CD4-positive, alpha-beta T cell (primary cell): ENCODE measurements at places on chromosomes 3 and 15. TPM values are rescaled to one million over a fixed set of nuclear protein-coding genes. Genes with fewer than 3 reads are reported as not detected.

DNA sequence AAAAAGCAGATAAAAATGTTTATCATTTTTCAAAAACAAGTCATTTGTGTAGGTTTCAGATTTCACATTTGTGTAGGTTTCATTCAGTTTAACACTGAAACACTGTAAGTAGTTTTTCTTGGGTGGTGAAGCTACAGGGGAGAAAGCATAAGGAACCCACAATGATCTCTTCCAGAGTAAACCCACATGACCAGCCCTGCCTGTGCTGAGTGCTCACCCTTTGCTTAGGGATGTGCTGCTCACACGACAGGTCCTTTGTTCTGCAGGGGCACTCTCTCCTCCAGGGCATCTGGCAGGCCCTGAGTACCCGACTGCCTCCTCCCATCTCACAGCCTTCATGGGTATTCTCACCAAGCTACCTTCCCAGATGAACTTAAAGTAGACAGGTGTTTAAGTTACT lies 28.9 kb downstream of the ZXDC start:
- no peak for DNase-seq
- H3K4me1 ChIP-seq: no peaks in the 10 kb centered on the region
- no peaks in the 10 kb centered on the region for H3K27me3 ChIP-seq
- no peak overlapping the region for H3K4me3 ChIP-seq
- H3K27ac ChIP-seq: no peak overlapping the region

- no peak overlapping the region for H3K27ac ChIP-seq
- no peaks in the 10 kb centered on the region for H3K27me3 ChIP-seq
- H3K36me3 ChIP-seq: no peaks in the 10 kb centered on the region
- H3K4me1 ChIP-seq: no peaks in the 10 kb centered on the region
These were observed 613.8 kb upstream of the TBL1XR1 start for GRCh38 chr3:177811112-177811511.

DNA sequence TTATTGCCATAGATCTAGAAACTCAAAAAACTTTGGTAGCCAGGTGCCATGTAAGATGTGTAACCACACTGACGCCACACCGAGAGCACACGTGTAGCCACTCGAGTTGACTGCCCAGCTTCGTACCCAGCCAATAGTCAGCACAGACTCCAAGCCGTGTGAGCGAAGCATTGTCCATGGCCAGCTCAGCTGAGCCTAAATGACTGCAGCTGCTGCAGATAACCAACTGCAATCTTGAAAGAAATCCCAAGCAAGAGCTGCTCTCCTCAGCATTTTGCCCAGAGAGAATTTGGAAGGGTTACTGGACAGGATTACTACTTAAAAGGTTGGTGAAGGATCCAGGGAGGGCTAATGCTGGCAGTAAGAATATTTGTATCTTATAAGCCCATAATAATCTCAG lies 193.0 kb upstream of the THRB start:
- no peaks in the 10 kb centered on the region for H3K36me3 ChIP-seq
- no peak for DNase-seq
- no peaks in the 10 kb centered on the region for H3K27me3 ChIP-seq
- no peak overlapping the region for H3K27ac ChIP-seq

PLS1 gene
- 0.63 TPM for total RNA-seq

DNA sequence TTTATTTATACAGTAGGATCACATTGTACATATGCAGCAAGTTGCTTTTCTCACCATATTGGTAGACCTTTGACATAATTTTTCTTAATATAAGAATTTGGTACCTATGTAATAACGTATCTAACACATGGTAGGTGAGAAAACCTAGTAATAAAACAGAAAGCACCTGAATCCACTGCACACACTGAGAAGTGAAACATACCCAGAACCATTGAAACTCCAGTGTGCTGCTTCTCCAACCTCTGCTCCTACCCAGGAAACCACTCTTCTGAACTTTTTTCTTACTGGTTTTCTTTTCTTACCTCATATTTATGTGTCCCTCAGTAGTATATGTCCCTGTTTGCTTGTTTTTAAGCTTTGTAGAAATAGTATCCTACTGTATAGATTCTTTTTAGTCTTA lies 293.0 kb downstream of the UBE2E2 start:
- H3K4me3 ChIP-seq: no peak overlapping the region
- DNase-seq: no peak
- no peak overlapping the region for H3K27ac ChIP-seq
- no peaks in the 10 kb centered on the region for H3K4me1 ChIP-seq
- H3K27me3 ChIP-seq: no peaks in the 10 kb centered on the region

COPS2 gene
- total RNA-seq: 136 TPM

NOX5 gene
- total RNA-seq: not detected

GRCh38 chr15:25674913-25675312 lies 188.2 kb downstream of the ATP10A start:
- peaks cover 19% of the 10 kb centered on the region for H3K36me3 ChIP-seq
- H3K27ac ChIP-seq: no peak overlapping the region
- peaks cover 8% of the 10 kb centered on the region for H3K27me3 ChIP-seq

DNA sequence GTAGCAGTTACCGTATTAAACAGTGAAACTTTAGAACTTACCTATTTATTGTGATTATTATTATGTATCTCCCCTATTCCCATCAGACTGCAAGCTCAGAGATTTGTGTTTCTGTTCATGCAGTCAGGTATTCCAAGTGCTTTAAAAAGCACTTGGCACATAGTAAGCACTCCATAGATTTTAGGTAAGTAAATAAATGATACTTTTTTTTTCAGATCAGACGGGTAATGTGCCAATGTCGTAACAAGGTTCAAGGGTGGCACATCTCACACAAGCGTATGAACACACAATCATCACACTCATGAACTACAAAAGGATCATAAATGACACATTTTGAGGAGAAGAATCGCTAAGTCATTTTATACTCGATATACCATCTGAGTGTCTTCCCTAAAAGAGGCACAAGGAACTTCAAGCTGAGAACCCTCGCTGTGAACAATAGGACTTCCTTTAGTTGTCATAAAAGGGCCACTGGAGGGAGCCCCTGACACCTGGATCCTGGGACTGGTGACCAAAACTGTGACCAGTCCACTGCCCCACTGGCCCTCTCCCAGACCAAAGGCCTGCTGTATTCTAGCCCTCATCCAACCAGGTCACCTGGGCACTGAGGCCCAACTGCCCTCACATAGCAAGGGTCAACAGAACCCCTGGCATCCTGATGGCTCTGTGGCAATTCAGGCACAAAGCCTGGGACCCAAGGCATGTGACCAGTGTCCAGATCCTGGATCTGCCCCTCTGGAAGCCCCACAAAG lies 32.1 kb downstream of the KIF9 start:
- H3K4me1 ChIP-seq: no peaks in the 10 kb centered on the region
- no peaks in the 10 kb centered on the region for H3K36me3 ChIP-seq
- no peak overlapping the region for H3K27ac ChIP-seq
- no peak overlapping the region for H3K4me3 ChIP-seq
- no peak for DNase-seq

MNS1 gene
- total RNA-seq: 0.20 TPM

DNA sequence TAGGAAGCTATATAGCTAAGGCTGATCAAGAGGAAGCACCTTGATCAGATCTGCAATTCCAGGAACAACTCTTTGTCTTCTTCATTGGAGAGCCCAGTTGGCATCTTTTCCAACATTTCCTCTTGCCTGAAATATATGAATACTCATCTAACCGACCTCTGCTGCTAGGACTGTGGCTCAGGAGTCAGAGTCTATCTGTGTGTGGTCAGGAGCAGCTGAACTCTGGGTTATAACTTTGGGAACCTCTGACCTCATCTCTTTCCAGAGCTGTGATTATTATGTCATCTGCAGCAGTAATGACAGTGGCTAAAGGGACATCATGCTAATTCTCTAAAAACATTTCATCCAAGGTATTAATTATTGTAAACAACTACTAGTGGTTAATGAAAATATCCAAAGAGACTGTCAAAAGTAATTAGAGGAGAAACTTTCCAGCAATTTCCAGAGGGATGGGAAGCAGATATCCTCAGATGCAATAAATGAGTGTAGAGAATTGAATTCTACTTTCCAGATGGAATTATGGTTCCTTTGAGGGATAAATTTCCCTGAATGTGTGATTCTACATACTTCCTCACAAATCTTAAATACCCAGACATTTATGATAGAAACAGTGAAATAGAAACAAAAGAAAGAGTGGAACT lies 11.5 kb upstream of the SPINK8 start:
- H3K27ac ChIP-seq: no peak overlapping the region
- H3K27me3 ChIP-seq: no peaks in the 10 kb centered on the region
- H3K4me3 ChIP-seq: no peak overlapping the region
- no peaks in the 10 kb centered on the region for H3K36me3 ChIP-seq
- DNase-seq: no peak

GRCh38 chr3:112514527-112515128 lies 15.4 kb upstream of the BTLA start:
- H3K4me3 ChIP-seq: no peak overlapping the region
- no peak overlapping the region for H3K27ac ChIP-seq

GRCh38 chr15:71237456-71238188 lies 122.4 kb downstream of the THSD4 start:
- no peaks in the 10 kb centered on the region for H3K4me1 ChIP-seq
- no peak for DNase-seq
- H3K27me3 ChIP-seq: no peaks in the 10 kb centered on the region
- no peaks in the 10 kb centered on the region for H3K36me3 ChIP-seq

DNA sequence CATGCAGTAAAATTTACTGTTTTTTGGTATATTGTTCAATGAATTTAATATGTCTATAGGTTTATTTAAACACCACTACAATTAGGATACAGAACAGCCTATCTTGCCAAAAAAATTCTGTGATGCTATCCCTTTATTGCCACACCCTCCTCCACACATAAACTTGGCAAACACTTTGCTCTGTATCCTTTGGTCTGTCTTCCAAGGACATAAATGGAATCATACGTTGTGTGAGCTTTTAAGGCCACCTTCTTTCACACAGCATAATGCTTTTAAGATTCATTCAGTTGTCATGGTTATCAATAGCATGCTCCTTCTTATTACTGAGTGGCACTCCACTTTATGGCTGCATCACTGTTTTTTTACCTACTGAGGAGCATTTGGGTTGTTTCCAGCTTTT lies 71.5 kb downstream of the CERS3 start:
- no peak for DNase-seq
- no peak overlapping the region for H3K27ac ChIP-seq
- H3K36me3 ChIP-seq: no peaks in the 10 kb centered on the region
- peaks cover 2% of the 10 kb centered on the region for H3K4me1 ChIP-seq
- H3K4me3 ChIP-seq: no peak overlapping the region
- no peaks in the 10 kb centered on the region for H3K27me3 ChIP-seq

GRCh38 chr3:64331605-64332004 lies 106.3 kb upstream of the PRICKLE2 start:
- H3K27me3 ChIP-seq: no peaks in the 10 kb centered on the region
- no peaks in the 10 kb centered on the region for H3K36me3 ChIP-seq
- H3K27ac ChIP-seq: no peak overlapping the region
- no peak overlapping the region for H3K4me3 ChIP-seq
- H3K4me1 ChIP-seq: no peaks in the 10 kb centered on the region

DNA sequence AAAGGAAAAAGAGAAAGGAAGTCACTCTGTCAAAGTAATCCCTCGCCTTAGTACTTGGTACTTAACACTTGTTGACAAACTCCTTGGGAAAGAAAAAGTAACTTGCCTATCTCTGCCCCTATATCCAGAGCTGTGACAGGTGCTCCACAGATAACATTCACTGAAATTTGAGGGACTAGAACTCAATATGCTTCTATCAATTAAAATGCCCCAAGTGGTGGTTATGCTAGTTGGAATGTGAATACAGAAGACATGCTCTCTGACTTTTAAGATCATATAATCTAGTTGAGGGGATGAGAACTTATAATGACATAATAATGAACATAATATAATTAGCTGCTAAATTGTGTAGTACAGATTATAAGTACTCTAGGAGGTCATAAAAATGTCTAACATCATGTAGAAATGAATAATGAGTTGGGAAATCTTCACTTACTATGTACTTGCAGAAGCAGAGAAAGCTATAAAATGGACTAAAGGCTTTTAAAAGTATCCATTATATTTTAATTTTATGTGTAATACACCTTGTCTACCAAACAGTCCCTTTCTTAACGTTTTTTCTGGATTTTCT lies 153.1 kb upstream of the CCDC54 start:
- H3K36me3 ChIP-seq: no peaks in the 10 kb centered on the region
- H3K4me3 ChIP-seq: no peak overlapping the region
- no peak overlapping the region for H3K27ac ChIP-seq
- no peak for DNase-seq
- H3K4me1 ChIP-seq: no peaks in the 10 kb centered on the region

DNA sequence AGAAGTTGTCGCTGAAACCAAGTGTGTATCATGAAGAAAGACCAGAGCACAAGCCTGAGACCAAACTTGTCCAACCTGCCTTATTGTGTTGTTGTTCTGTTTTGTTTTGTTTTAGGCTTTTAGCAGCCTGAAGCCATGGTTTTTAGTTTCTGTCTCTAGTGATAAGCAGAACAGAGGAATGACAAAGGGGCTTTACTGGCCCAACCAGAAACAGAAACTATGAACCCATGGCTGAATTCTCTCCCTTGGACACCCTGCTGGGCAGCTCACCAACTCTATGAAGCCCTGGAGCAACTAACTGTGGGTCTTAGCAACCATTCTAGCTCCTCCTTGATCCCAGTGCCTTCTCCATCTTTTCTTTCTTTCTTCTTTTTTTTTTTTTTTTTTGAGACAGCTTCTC lies 30.3 kb downstream of the HCLS1 start:
- peaks cover 52% of the 10 kb centered on the region for H3K36me3 ChIP-seq
- DNase-seq: no peak
- no peaks in the 10 kb centered on the region for H3K27me3 ChIP-seq
- H3K4me3 ChIP-seq: no peak overlapping the region

- H3K27ac ChIP-seq: no peak overlapping the region
- peaks cover 18% of the 10 kb centered on the region for H3K36me3 ChIP-seq
- no peak overlapping the region for H3K4me3 ChIP-seq
- H3K27me3 ChIP-seq: no peaks in the 10 kb centered on the region
- DNase-seq: peak; percentile 6
- peaks cover 3% of the 10 kb centered on the region for H3K4me1 ChIP-seq
These were observed 50.0 kb downstream of the RLBP1 start for GRCh38 chr15:89171136-89172072.

ITGA11 gene
- total RNA-seq: 0.20 TPM

- H3K36me3 ChIP-seq: no peaks in the 10 kb centered on the region
- DNase-seq: no peak
- no peak overlapping the region for H3K4me3 ChIP-seq
- H3K27me3 ChIP-seq: no peaks in the 10 kb centered on the region
These were observed 51.2 kb upstream of the SAMMSON start for GRCh38 chr3:69948246-69948862.
